ENCODE measurements at places on chromosomes 6 and 20.
A peak's percentile ranks its signal among the peaks of the same experiment; 100 is the strongest.

- DNase-seq: peak; percentile 98
These were observed 292.6 kb upstream of the MARCKS start for GRCh38 chr6:113564371-113565171.

- peak; percentile 10 for DNase-seq
These were observed 94.6 kb downstream of the BANF2 start for GRCh38 chr20:17794400-17794799.

- no peak for DNase-seq
These were observed 57.7 kb upstream of the PTPRT start for GRCh38 chr20:43247361-43247760.

DNA sequence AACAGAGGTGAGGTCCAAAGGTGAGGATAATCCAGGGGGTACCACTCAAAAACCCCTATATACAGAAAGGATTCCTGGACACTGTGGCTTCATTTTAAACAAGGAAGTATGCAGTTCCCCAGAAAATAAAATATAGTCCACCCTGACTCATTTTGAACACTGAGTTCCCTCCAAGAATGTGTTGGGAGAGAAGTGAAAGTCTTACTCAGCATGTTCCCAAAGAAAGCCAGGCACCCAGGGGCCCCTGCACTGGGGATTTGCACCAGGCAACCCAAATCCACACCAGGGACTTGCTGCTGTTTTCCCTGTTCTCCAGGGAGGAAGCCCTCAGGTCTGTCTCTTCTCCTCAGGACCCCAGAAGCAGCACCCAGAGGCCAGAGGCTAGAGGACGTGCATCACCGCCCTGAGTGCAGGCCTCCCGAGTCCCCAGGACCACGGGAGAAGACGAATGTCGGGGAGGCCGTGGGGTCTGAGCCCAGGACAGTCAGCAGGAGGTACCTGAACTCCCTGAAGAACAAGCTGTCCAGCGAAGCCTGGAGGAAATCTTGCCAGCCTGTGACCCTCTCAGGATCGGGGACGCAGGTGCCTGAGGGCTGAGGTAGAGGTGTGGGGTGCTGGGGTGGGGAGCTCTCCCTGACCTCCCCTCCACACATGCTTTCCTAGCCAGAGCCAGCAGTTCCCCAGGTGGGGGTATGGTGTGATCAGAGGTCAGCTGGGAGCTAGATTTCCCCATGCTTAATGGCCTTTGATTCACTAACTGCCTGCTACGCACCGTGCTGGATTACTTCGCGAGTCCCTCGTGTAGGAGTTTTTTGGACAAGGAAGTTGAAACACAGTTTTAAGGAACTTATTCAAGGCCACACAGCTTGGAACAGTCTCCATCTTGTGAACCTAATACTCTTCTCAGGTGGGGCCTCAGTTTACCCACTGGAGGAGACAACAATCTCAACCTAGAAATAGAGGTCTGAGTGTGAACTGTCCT, 3.3 kb downstream of the FGD2 start:
- DNase-seq: no peak

DNA sequence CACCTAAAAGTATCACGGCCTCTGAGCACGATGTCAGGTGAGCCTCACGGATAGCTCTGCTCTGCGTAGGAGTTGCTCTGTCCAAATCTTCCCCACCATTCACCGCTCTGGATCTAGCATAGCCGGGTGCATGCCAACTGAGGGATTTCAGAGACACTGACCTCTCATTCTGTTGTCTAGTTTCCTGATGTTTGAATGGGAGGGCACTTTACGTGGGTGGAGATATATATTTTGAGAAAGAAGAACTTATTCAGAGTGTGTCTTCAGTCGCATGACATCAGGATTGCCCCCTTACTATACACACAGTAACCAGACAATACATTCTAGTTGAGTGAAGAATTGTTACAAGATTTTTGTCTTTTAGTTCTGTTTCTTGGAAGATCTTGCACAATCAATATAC, 96.5 kb upstream of the CITED2 start:
- DNase-seq: no peak

DNA sequence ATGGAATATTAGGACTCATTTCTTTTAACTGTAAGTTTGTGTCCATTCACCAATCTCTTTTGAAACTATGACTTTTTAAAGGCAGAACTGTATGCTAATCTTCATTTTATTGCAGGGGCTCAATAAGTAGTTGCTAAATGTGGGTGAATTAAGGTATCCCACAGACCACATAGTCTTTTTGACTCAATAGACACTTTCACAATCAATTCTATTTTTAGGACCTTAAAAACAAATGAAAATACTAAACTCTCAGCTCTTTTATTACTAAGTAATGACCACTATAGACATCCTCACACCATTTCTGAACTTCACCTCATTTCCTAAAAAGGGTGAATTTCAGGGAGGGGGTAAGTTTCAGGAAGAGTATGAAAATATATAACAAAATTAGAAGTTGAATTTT, 106.8 kb upstream of the BEND6 start:
- DNase-seq: no peak

DNA sequence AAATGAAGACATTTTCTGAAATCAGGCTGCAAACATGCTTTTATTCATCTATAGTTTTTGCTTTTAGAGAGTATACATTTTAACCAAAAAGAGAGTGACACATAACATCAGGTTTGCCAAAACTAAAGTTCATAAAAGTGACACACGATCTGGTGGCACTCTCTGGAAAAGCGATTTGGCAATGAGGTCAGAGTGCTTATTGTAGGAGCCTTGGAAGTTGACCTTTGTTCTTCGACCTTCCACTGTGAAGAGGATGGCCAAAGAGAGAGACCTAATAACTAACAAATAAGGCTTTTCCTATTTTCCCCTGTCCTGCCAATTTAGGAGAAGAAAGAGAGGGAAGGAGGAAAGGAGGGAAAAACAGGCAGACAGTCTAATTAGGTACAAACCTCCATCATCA, 230.1 kb downstream of the SIM1 start:
- no peak for DNase-seq

GRCh38 chr6:56995347-56995902, 40.5 kb downstream of the BEND6 start:
- DNase-seq: no peak

- DNase-seq: no peak
These were observed 66.3 kb downstream of the ATXN1 start for GRCh38 chr6:16694781-16695578.

DNA sequence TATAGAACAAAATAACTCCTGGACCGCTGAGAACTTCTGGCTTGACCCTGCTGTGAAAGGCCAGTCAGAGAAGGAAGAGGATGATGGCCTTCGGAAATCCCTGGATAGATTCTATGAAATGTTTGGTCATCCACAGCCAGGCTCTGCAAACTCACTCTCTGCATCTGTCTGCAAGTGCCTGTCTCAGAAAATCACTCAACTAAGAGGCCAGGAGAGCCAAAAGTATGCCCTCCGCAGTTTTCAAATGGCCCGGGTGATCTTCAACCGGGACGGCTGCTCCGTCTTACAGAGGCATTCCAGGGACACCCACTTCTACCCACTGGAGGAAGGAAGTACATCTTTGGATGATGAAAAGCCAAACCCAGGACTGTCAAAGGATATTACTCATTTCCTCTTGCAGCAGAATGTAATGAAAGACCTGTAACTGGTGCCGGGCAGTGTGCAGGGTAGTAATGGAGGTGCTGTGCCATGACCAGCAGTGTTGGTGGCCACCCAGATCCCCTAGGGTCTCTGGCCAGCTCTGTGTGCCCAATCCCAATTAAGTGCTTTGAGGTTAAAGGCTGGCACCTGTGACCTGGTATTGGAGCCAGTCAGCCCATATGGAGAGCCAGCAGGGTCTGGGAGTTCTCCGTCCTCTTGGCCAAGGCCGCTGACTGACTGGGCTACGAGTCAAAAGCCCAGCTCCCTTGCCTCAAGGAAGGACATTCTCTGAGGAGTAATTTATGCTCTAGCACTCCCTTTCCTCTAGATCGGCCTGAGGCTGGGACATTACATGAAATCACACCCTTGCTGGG, 87.1 kb downstream of the TRMT6 start:
- DNase-seq: no peak

DNA sequence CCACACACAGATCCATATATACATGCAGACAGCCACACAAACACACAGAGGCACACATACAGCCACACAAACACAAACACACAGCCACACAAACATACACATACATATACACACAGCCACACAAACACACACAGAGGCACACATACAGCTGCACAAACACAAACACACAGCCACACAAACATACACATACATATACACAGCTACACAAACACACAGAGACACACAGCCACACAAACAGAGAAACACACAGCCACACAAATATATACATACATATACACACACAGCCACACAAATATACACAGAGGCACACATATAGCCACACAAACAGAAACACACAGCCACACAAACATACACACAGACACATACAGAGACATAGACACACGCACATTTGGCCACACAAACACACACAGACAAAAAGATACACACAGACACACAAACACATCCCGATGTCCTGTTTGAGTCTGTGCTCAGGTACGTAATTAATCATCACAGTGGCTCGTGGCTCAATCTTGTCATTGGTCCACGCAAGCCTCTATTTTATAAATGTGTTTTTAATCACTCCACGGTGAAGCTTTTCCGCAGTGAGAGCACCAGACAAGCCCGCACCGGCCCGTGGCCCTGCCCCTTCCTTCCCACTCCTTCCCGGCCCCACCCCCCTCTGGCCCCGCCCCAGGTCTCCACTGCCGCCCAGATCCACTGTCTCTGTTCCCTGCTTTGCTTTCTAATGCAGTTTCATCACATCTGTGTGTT, 135.3 kb downstream of the CDH4 start:
- no peak for DNase-seq

- no peak for DNase-seq
These were observed 526 bp downstream of the SULF2 start for GRCh38 chr20:47784599-47785310.

GRCh38 chr20:49969946-49970345, 12.8 kb upstream of the SNAI1 start:
- DNase-seq: no peak

GRCh38 chr6:158912655-158913054, 87.3 kb downstream of the RSPH3 start:
- DNase-seq: no peak

GRCh38 chr6:32973144-32974015, 5.0 kb downstream of the BRD2 start:
- DNase-seq: peak; percentile 40

DNA sequence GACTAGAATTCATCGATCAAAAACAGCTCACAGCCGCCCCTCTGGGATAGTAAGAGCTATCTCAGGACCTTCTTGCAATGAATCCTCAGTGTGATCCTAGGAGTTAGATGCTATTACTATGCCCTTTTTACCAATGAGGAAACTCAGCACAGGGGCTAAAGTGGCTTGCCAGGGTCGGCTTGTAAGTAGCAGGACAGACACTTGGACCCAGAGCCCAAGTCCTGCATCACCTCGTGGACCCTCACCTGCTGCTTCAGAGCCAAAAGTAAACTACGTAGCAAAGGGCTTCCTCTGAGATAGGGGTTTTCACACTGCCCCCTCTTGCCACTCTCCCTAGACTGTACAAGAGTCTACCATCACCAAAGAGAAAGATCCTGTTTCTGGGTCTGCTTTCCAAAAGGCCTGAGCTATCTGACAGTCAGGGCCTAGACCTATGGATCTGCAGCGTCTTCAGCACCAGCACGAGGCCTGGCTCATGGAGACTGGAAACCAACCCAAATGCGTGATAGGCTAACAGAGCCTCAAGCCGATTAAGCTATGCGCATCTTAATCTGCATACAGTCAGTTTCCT, 172.3 kb downstream of the ANKRD60 start:
- DNase-seq: no peak

DNA sequence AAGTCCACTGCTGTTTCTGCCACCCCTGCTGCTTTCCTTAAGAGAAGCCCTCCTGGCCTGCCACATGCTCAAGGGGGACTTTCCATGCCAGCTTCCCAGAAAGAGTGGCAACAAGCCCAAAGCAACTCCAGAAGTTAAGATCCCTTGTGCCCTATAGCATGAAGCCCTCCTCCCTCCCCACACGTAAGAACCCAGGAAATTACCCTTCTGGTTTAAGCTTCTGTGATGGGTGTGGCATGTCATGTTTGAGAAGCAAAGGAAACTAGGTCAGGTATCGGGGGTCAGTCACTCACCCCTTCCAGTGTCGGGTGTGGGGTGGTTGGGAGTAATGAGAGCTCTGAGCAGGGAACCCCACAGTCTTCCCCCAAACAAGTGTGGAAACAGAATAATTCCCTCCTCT, 196.1 kb downstream of the LRFN2 start:
- peak; percentile 72 for DNase-seq

GRCh38 chr20:21767739-21768223, 62.3 kb downstream of the PAX1 start:
- DNase-seq: no peak

All from NCI-H446 (cell line).